ENCODE measurements at places on chromosomes 4 and X.

GRCh38 chrX:149819371-149819770 lies 37.6 kb downstream of the MAGEA9 start:
- DNase-seq, result no peak

- no peak for DNase-seq
Measured at GRCh38 chr4:86092684-86093083, 267.2 kb downstream of the MAPK10 start.

DNA sequence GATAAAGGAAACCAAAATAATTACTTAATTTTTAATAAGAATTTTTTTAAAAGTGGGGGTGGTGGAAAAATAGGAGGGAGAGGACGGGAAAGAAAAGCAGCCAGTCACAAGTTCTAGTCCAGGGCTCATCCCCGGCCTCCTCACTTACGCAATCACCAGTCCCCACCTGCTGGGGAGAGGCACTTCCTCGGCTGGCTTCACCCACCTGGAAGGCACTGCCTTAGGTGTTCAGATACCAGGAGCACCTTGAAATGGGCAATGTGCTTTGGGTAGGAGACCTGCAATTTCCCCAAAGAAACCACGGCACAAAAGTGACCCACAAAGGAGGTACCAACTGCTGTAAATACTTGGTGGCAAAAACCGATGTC lies 23.8 kb downstream of the AFAP1 start:
- DNase-seq, result no peak

DNA sequence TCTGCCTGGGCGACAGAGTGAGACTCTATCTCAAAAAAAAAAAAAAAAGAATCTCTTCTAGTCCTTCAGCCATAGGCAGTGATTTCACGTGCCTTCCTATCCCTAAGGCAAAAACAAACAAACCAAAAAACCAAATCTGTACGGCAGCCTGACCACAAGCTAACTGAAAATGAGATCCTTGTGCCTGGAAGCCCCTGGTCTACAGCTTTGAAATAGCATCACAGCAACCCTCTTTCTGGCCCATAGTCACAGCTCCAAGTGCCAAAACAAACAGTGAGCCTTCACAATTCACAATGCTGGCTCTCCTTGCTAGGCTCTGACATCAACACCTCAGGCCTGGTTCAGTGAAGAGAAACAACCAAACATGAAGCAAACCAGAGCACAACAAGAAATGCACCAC lies 46.1 kb downstream of the TMEM150C start:
- peak; percentile 63 for DNase-seq

- peak; percentile 67 for DNase-seq
Measured at GRCh38 chr4:150078579-150079080, 385 bp downstream of the DCLK2 start.

DNA sequence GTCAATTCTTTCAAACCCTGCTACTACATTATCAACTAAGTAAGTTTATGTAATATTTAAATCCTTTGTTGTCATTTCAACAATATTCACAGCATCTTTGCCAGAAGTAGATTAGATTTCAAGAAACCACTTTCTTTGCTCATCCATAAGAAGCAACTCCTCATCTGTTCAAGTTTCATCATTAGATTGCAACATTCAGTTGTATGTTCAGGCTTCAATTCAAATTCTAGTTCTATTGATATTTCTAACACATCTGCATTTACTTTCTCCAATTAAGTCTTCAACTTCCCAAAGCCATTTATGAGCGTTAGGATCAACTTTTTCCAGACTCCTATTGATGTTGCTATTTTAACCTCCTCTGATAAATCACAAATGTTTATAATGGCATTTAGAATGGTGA lies 66.1 kb downstream of the BMP3 start:
- no peak for DNase-seq

- no peak for DNase-seq
Measured at GRCh38 chrX:12581546-12581945, 209.7 kb upstream of the PRPS2 start.

DNA sequence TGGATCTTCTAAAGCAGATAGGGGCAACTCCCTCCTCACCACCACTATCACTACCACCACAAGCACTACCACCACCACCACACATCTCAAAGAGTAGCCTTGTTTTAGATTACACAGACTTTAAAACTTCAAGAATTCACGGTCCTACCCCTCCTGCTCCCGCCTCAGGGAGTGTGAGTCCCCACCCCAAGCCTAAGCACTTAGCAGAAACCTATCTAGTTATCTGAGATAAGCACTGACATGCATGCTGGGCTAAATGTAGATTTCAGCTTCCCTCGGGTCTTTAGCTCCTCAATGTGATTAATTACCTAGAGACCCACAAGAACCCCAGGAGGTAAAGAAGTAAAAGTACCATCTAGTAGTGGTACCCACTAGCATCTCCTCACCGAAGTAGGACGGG lies 775 bp downstream of the AMOT start:
- DNase-seq, result no peak

GRCh38 chr4:37666625-37667071 lies 19.5 kb downstream of the RELL1 start:
- no peak for DNase-seq

- DNase-seq, result peak; percentile 90
Measured at GRCh38 chrX:10620121-10620699, at the start of gene MID1. Gene MID1 (minus strand): TSS chrX:10620585. CDS start chrX:10567547, 53,038 bp downstream.

- no peak for DNase-seq
Measured at GRCh38 chr4:127708985-127709384, 21.2 kb upstream of the SLC25A31 start.

GRCh38 chr4:131091896-131092295 lies 1995.9 kb downstream of the C4orf33 start:
- no peak for DNase-seq

DNA sequence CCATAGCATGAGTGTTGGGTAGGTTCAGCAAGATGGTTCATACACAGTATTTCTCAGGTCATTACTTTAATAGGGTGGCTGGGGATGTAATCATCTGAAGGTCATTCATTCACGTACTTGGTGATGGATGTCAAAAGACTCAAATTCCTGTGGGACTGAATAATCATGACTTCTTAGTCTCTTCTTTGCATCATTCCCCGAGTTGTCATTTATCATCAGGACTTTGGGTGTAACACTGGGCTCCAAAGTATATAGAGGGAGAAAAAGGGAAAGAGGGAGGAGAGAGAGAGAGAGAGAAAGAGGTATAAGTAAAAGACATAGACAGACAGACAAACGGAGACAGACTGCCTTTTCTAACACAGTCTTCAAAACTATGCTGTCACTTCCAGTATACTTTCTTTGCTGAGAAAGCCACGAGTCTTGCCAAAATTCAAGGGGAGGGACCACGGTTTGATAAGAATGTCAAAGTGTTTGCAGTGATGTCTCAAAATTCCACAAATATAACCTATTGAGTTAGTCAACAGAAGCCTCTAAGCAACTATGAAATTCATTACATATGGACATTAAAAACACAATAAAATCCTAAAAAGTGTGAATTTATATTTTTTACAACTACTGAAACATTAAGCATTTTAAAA lies 55.9 kb downstream of the UGT2A3 start:
- no peak for DNase-seq

- no peak for DNase-seq
Measured at GRCh38 chrX:20362268-20363267, 95.9 kb upstream of the RPS6KA3 start.

DNA sequence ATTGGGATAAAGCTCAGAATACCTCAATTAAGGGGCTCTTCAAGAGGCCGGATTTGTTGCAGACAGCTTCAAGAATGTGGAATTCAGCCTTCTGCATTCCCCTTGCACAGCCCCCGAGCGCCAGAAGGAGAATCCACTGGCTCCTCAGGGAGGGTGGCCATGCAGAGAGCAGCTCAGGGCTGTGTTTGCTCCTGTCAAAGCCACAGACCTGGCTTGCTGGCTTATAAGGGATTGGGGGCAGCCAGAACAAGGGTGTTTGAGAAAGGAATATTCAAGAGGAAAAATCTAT lies 36.8 kb downstream of the ING2 start:
- DNase-seq, result no peak

- DNase-seq, result peak; percentile 20
Measured at GRCh38 chrX:100072336-100072735, 337.7 kb downstream of the PCDH19 start.

DNA sequence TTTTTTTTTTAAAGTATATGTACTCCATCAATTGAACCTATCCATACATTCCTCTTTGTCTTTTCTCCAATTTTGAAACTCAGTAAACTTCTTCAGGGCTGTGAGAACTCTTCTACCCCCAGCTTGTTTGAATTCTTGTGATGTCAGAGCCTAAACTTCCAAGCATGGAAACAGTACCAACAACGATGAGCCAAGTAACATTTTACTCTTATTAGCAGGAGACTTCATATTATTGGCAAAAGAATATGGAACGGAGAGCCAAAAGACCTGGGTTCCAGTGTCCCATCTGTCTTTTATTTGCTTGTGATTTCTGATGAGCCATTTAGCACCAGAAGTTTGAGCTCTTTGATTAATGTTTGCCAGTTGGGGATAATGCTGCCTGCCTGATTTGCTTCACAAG lies 5.3 kb downstream of the DIAPH2 start:
- DNase-seq, result no peak

- no peak for DNase-seq
Measured at GRCh38 chr4:37968747-37969146, 8.5 kb downstream of the PTTG2 start.

- DNase-seq, result no peak
Measured at GRCh38 chr4:54764476-54764875, 106.7 kb downstream of the KIT start.

DNA sequence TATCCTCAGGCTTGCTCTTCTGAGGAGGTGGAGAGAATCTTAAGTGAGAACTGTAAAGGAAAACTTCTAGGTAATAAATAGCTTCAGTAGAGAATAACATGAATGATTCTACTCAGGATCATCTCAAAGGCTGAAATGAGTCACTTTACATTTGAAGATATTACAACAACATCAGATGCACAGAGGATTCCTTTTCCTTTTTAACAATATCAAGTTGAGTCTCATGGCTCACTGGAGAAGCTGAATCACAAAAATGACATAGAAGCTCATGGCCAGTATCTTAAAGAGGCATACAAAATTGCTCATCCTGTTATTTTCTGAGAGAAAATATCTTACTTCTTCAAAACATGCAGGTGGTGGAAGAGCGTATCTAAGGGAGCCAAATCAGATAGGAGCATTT lies 72.5 kb upstream of the EMCN start:
- DNase-seq, result no peak

GRCh38 chrX:110175146-110175545 lies 142.7 kb downstream of the AMMECR1 start:
- no peak for DNase-seq

DNA sequence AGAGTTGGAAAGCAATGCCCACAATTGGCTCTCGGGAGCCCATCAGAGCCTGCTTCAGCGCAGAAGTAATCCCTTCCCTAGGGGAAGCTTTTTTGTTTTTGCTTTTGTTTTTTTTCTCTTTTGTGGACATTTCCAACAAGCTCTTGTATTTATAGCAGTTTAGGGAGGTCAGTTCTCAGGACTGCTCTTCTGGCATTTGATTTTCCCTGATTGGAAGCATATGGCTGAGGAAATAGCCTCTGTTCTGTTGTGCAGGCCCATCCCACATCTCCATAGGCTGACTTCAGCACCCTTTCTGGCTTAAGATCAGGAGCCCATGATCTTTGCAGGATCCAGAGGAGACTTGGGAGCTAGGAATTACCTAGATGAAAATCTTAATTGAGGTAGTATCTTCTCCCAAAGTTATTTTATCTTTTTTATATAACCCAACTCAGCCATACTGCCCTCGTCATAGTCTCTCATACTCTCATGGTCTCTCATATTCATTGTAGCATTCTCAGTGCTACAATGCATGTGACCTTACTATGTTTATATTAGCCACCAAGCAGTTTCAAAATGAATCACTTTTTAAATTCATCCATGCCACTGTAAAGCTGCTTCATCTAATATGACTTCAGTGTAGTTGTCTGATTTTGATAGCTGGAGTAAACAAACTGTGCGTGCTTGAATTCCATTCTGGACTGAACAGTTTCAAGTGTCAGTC lies 16.7 kb downstream of the PAGE4 start:
- no peak for DNase-seq

DNA sequence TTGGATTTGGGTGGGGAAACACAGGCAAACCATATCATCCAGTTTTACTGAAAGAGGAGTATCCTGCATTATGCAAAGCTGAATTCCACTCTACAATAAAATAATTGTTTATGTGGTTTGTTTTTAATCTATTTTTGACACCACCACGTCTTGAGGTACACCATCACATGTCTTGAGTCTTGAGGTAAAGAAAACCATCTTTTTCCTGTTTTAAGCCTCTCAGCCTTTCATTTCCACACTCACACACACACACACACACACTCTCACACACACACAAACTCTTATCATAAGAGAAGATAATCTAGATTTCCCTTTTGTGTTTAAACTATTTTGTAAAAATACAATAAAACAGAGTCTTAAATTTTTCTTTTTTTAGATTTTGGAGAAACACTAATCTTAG lies 32.0 kb downstream of the SPIN3 start:
- DNase-seq, result no peak

DNA sequence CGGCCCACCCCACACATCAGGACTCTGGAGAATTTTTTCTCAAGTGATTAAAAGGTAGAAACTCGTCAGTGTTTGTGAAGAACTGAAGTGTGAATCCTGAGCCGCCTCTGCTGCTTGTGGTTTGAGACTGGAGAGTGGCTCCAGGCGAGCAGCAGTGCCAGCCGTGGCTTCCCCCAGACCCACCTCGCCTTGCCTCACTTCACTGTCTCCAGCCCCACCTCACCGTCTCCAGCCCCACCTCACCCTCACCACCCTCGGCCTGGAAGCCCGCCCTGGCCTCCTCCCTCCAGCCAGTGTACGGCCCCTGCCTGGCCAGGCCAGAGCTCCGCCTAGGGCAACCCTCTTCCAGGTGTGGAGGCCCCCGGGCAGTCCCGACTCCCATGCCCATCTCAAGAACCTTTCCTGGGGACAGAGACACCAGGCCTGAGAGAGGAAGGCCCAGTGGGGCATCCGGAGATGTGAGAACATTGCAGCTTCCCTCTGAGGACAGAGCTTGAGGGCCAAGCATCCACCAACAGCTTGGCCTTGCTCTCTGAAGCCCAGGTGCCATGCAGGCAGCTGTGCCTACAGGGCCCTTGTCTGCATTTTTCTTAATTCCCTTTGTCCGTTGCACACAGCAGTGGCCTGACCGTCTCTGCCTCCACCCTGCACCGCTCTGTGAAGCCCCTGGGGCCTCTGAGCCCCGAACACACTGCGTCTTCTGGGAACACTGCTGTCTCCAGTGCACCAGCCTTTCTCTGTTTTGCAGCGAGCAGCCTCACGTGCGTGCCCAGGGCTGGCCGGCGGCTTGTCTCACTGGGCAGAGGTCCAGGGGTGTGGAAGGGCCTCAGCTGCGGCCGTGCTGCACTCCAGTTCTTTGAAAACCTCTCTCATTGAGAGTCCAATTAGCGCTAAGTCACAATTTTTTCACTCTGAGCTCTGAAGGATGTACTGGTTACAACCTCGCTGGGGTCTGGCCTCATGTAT lies 13.8 kb downstream of the SH3BP2 start:
- DNase-seq, result peak; percentile 77

GRCh38 chr4:74651198-74651597 lies 143.1 kb downstream of the BTC start:
- no peak for DNase-seq

- no peak for DNase-seq
Measured at GRCh38 chr4:5930876-5931275, 38.0 kb upstream of the CRMP1 start.

Data from right hindlimb (tissue), 1 donor.